Pericardium fibroblast (primary cell): ENCODE measurements at places on chromosomes 12 and 14. TPM values are rescaled to one million over a fixed set of nuclear protein-coding genes. Genes with fewer than 3 reads are reported as not detected.

TOMM20L gene
- not detected in 2 replicates for total RNA-seq

MMP17 gene
- 18.5 and 21.6 TPM in 2 replicates for total RNA-seq

GSKIP gene
- total RNA-seq: 6.9 and 19.0 TPM in 2 replicates

IL31 gene
- total RNA-seq: not detected in 2 replicates

RDH16 gene
- total RNA-seq: not detected in 2 replicates

FAM222A gene
- total RNA-seq: 0.43 and 2.1 TPM in 2 replicates

GABARAPL1 gene
- total RNA-seq: 45.0 and 48.0 TPM in 2 replicates

GPD1 gene
- total RNA-seq: 1.3 and 2.5 TPM in 2 replicates

KSR2 gene
- not detected in 2 replicates for total RNA-seq

ARMH4 gene
- total RNA-seq: 1.6 and 3.9 TPM in 2 replicates

C12orf42 gene
- total RNA-seq: not detected in 2 replicates

GPR162 gene
- total RNA-seq: 3.7 and 5.6 TPM in 2 replicates

KRT3 gene
- not detected in 2 replicates for total RNA-seq

LIN7A gene
- 1.1 and 1.3 TPM in 2 replicates for total RNA-seq

RASSF3 gene
- 4.9 and 15.6 TPM in 2 replicates for total RNA-seq

NEUROD4 gene
- not detected in 2 replicates for total RNA-seq

ITGB7 gene
- total RNA-seq: 0.17 TPM in 1 of 2 replicates, not detected in the other

NTN4 gene
- total RNA-seq: 4.2 and 14.4 TPM in 2 replicates

KRT78 gene
- total RNA-seq: not detected in 2 replicates
